HuH-7.5 (cell line): ENCODE measurements at places on chromosomes 4 and X.

GRCh38 chr4:8090312-8090711 is 68.3 kb downstream of the ABLIM2 start:
- DNase-seq, result no peak

- DNase-seq, result no peak
These were observed 275.8 kb upstream of the CPEB2 start for GRCh38 chr4:14726441-14726840.

DNA sequence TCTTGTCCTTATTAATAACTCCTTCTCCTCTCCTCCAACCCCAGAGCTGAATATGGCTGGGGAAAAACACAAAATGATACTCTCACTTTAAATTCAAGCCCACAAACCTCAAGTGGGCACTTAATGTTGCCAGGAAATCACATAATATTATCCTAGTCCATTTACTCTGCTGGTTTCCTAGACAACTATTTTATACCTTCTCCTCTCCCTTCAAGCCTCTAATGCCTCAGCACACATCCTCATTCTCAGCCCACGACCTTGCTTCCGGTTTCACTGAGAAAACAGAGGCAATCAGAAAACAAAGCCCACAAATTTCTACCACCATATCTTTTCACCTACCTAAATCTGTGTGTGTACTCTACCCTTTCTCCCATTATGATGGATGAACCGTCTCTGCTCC is 12.1 kb upstream of the CLCN5 start:
- DNase-seq, result no peak

DNA sequence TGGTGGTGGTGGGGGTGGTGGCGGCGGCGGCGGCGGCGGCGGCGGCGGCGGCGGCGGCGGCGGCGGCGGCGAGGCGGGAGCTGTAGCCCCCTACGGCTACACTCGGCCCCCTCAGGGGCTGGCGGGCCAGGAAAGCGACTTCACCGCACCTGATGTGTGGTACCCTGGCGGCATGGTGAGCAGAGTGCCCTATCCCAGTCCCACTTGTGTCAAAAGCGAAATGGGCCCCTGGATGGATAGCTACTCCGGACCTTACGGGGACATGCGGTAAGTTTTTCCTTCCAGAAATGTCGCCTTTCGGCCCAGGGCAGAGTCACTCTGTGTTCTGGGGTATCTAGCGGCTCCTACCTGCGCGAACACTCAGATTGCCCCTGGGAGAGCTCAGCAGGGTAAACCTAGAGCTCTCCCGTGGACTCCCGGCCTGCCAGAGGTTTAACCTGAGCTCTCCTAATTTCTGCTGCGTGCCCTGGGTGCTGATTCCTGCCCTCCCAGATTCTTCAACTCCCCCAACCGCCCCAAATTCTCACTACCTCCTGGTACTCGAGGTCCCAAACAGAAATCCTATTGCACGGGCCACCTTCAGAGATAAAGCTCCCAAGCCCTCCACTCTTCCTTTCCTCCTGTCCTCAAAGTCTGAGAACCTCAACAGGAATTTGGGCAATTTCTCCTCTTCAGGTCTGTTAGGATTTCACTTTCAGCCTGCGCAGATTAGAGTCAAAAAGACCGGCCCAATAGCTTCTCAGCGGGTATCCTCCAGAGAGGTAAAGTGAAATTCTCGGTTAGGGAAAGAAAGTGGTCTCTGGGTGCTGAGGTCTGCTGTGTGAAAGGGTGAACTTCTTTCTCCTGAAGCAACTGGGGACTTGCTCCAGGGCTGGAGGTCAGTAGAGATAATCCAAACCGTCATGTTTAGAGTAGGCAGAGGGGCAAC is 2.9 kb downstream of the AR start:
- no peak for DNase-seq

DNA sequence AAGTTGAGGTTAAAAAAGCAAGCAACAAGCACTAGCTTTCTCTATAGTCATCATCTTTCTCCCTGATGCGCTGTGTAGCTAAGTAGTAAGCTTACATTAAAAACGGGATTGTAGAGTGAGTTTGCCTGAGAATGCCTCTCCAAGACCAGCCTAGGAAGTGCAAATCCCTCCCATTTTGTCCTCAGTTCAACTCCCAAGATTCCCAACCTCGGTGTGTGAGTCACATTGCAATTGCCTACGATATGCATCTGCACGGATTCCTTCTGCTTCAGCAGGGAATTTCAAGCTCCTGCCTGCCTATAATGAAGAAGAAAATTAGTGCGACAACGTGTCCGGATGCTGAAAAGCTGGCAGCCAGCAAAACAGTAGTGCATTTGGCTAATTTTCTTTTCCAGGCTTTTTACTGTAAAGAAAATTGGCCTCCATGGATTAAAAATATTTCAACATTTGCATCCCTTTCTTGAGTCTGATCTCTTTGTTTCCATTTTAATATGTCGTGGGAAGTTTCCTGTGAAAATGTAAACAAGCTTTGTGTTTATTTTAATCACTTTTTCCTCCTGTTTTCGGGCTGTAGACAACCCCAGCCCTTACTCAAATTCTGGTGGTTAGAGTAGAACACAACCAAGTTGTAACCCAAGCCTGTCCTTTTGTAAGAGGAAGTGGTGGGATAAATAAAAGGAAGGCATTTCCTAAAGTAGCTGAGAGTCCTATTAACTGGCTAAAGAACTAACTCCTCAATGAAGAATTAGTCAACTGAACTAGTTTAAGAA is 58.4 kb upstream of the TET2 start:
- DNase-seq, result no peak

DNA sequence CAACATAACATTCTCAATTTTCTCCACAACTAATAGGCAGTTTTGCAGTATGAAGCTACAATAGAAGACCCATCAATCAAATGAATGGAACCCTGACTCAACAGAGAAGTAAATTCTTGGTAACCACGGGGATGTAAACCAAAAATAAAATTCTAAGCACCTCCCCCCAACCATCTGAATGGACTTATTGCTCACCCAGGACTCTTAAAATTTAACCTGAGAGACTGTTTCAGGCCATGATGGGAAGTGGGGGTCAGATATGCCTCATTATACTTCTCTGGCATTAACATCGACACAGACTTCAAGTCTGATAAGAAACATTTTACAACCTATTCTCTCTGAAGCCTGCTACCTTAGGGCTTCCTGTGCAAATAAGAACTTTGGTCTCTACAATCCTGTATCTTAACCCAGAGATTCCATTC is 620.9 kb downstream of the TLL1 start:
- DNase-seq, result no peak

DNA sequence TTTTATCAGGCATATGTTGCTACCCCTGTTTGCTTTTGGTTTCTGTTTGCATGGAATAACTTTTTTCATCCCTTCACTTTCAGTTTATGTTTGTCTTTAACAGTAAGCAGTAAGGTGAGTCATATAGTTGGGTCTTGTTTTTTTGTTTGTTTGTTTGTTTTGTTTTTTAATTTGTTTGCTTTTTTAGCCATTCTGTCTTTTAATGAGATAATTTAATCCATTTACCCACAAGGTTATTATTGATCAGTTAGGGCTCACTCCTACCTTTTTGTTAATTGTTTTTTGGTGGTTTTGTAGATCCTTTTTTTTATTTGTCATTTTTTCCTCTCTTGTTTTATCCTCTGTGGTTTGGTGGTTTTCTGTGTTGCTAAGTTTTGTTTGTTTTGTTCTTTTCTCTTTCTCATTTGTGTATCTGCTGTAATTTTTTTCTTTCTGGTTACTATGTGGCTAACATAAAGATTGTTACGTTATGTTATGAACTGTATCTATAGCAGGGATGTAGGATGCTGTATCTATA is 379.5 kb upstream of the MAD2L1 start:
- no peak for DNase-seq
